ENCODE measurements at places on chromosomes 6 and 20.

DNA sequence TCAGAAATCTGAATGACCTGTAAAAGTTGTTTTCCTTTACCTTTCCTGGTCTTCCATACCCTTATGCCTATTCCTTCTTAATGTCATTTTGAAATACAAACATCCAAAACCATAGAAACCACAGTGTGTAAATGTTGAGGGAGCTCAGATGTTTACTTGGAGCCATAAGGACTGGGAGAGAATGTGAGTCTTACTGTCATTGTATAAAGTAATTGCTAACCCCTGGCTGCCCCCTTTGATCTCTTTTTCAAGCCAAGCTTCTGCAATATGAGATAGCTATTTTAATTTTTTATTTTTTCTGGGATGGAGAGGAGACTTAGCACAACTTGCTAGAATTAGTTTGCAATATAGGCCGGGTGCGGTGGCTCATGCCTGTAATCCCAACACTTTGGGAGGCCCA is 124.4 kb upstream of the AKIRIN2 start:
- DNase-seq, result no peak

DNA sequence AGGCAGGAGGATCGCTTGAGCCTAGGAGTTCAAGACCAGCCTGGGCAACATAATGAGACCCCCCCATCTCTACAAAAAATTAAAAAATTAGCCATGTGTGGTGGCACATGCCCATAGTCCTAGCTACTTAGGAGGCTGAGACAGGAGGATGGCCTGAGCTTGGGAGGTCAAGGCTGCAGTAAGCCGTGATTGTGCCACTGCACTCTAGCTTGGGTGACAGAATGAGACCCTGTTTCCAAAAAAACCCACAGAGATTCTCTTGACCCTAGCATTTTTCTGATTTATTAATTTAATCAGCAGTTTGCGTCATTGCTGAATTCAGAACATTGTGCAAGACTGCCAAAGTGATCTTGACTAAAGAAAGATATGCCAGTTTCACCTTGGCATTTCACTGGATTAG is 36.8 kb downstream of the KDM1B start:
- no peak for DNase-seq

DNA sequence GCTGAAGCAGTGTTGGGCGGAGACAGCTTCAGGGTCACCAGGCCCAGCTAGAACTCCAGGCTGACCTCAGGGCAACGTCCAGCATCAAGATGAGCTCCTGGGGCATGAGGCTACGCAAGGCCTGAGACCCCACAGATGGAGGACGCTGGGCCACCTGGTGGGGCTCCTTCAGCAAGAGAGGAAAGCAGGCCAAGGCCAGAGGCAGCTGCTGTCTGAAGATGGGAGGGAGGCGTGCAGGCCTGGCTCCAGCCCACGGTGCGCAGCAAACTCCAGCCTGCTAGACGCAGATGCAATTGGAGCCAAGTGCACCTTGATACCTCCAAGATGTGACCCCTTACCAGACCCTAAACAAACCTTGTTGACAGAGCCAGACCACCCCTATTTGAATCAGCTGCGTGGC is 220.9 kb upstream of the RREB1 start:
- DNase-seq, result no peak

DNA sequence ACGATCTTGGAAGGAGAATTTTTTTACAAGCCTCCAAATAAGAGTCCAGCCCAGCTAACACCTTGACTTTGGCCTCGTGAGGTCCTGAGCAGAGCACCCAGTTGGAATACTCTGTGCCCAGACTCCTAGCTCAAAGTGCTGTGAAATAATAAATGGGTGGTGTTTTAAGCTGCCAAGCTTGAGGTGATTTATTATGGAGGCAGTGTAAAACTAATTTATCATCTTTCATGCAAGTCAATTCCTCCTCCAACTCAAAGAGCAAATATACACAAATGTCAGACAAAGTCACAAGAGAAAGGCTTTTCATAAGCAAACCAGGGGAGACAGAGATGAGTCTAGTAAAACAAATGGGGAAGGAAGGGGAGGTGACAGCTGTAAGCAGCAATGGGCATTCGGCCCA is 12.7 kb downstream of the ABT1 start:
- no peak for DNase-seq

DNA sequence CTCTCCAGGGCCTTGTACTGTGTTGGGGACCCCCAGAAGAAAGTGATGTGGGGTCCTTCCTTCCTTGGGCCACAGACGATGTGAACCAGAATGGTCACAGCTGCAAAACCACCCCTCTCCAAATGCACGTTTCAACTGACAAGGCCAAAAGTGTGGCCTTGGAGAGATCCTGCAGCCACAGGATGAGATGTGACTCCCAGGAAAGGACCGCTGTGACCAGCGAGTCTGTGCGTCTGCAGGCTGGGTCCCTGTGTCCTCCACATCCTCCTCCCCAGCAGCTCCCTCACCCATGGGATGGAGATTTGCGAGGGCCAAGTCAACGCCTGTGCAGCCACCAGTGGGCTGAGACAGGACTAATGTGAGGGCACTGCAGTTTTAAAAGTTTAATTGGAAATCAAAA is 247.0 kb downstream of the ERMARD start:
- no peak for DNase-seq

DNA sequence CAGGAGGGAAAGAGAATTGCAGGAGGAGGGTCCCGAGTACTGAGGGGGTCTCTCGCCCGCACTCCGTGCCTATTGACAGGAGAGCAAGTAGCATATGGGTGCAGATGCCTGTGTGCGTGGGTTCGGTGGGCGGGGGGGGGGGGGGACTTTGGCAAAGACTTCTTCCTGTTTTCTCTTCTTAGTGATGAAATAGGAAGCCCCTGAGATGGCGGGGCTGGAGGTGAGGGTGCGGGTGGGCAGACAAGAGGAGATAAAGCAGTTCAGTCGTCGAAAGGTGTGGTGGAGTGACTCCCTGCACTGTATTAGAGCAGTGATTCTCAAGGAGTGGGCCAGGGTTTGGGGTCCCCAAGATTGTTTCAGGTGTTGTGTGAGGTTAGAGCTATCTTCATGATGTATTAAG is 3.7 kb downstream of the NAA20 start:
- DNase-seq, result no peak

DNA sequence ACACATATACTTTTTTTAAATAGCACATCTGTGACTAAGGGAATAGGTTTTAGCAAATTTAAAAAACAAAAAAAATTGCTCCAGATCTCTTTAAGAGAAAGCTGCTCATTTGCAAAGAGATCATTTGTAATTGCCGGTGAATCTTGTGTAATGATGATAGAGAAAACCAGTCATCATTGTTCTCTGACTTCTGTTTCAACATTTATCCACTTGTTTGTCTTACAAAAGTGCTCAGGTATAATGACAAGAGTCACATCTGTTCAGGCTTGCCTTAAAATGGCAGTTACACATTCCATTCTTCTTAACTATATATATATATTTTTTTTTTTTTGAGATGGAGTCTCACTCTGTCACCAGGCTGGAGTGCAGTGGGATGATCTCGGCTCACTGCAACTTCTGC is 165.2 kb downstream of the AIG1 start:
- DNase-seq, result no peak

DNA sequence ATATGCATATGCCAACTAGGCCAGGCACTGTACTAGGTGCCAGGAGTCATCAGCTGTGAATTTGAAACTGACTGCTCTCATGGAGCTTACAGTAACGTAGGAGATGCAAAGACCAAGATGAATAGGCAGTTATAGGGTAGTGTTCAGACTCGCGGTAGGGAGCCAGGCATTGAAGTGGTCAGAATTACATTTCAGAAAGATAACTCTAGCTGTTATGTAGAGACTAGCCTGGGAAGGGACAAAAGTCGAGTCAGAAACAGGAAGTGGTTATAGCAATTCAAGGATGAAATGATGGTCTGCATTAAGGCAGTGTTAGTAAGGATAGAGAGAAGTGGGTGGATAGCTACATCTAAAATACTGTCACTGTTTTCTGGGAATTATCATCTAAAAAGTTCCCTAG is 56.6 kb downstream of the PCMT1 start:
- no peak for DNase-seq

GRCh38 chr6:118102401-118102800 is 195.3 kb downstream of the SLC35F1 start:
- no peak for DNase-seq

GRCh38 chr20:11219192-11219591 is 545.4 kb upstream of the JAG1 start:
- DNase-seq, result no peak

DNA sequence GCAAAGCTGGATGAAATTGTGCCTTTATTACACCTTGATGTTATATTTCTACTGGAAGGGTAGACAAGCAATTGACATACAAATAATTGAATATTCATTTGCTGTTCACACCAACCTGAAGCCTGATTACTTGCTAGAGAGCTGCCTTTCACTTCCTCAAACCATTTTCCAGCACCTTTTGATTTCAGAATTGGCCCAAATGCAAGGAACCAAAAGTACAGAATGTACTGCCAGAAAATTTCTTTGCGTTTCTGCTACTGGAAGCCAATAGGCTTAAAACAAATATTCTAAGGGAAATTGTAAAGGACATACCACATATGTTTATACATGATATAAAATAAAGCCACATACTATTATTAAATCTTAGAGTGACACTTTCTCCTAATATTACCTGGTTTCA is 94.5 kb downstream of the RFPL4B start:
- no peak for DNase-seq

GRCh38 chr6:37097335-37097734 is 72.6 kb upstream of the PIM1 start:
- no peak for DNase-seq

DNA sequence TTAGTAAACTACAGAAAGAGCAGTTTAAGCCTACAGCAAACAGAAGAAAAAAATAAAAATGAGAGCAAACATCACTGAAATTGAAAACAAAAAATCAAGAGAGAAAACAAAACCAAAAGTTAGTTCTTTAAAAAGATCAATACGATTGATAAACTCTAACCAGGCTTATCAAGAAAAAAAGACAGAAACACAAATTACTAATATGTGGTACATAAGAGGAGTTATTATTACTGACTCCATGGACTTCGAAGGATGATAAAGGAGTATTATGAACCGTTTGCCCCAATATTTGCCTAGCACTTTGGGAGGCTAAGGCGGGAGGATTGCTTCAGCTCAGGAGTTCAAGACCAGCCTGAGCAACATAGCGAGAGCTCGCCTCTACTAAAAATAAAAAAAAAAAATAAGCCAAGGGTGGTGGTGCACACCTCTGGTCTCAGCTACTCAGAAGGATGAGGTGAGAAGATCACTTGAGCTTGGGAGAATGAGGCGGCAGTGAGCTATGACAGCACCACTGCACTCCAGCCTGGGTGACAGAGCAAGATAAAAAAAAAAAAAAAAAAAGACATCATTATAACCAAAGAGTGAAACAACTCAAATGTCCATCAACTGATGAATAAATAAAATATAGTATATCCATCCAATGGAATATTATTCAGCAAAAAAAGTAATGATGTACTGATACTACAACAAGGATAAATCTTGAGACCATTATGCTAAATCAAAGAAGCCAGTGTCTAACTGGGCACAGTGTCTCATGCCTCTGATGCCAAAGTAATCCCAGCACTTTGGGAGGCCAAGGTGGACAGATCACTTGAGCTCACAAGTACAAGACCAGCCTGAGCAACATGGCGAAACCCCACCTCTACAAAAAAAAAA is 12.9 kb downstream of the TRPC4AP start:
- no peak for DNase-seq

DNA sequence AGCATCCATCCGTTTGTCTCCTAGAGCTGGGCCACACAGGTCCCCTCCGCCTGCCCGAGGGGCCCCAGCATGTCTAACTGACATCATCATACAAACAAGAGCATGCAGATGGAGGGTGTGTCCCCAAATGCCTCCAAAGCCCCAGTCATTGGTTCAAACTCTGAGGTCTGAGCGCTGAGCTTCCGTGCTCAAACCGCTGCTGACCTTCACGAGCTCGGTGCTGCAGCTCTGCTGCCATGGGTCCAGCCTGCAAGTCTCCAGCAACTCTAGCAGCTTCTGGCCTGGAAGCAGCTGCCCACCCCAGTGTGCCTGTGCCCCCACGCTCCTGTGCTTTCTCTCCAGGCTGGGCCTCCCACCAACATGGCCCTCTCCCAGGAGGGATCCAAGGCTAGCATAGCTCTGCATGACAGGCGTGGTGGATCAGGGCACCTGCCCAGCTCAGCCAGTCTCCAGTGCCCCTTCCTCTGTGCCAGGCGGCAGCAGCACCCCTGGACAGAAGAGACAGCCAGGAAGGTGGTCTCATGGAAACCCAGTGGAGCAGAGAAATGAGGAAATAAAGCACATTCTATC is 131.6 kb upstream of the PMEPA1 start:
- DNase-seq, result no peak

GRCh38 chr6:90663873-90664272 is 77.0 kb upstream of the MAP3K7 start:
- no peak for DNase-seq

DNA sequence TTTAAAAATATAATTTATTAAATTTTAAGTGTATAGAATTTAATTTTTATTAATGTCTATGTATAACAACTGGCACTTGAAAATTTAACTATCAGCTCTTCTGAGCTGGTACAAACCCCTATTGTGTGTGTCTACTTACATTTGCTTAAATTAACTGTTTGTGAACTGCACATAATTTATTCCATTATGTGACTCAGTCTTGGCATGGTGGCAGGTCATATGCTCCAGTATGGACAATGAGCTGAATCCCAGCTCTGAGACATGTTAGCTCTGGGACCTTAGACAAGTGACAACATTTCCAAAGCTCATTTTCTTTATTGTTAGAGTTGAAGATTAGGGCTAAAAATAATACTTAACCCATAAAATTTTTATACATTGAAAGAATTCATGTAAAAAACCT is 526.1 kb upstream of the MARCKS start:
- no peak for DNase-seq

GRCh38 chr6:37069639-37070038 is 64.2 kb downstream of the FGD2 start:
- peak; percentile 3 for DNase-seq

DNA sequence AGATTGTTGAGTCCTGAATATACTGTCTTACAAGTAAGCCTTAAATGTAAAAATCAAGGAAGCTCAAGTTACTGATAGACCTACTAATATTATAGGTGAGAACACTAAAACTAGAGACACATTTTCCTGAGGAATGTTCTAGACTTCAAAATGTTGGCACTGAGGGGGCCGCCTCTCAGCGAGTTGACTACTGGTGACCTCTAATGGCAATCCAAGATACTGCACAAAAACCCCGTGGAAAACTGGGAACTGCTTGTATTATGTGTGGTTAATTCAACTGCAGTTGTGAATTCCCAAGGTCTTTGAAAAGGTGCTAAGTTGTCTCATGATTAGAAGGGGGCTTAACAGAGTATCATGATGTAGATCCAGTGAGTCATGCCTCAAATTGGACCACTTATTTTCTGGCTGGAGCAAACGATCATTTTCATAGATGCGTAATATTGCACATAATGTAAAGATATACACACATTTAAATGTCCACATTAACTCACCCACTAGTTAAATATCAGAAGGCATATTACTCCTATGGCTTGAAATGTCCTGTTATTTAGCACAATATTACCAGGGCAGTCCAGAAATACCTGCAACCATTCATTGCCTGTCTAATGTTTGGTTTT is 336.2 kb downstream of the FOXA2 start:
- DNase-seq, result peak; percentile 15

DNA sequence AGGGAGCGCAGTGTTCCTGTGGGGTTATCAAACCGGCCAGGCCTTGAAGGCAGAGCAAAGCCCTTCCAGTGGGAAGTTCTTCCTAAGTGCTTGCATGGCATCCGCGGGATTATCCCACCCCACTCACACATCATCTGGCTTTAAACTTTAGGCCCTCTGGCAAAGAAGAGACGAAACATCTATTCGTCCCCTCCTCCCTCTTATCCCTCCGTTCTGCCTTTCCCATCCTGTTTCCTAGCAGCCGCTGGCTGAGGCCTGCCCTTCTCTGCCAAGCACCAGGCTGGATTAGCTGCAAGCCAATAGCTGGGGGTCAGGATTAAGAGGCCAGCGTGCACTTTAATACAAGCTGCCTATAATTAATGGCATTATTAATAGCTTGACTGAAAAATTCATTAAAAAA is 621.0 kb downstream of the PKHD1 start:
- DNase-seq, result no peak

All from GM10248 (cell line).